A673 (cell line): ENCODE measurements at places on chromosomes 6 and 20.
A peak's percentile ranks its signal among the peaks of the same experiment; 100 is the strongest.

- H3K27ac ChIP-seq = no peak overlapping the region
- H3K4me3 ChIP-seq = no peak overlapping the region
- no peaks in the 10 kb centered on the region for H3K36me3 ChIP-seq
- no peaks in the 10 kb centered on the region for H3K27me3 ChIP-seq
Observed at GRCh38 chr6:3432416-3432815, 24.4 kb downstream of the SLC22A23 start.

DNA sequence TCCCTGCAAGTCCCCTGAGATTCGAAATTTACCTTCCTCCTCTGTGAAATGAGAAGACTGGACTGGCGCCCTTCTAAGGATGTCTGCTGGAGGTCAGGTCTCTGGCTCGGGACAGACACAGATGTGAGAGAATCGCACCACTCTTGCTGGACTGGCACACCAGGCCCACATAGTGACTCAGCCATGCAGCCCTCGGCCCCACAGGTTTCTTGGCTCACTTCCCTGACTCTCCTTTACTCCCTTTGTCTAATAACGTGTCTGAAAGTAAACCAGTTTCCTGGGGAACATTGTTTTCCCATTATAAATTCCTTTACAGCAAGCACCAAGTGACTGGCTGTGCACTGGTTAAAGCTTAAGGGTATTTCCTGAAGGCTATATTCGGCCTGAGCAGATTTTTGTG lies 106.7 kb upstream of the PLEKHG1 start:
- H3K4me3 ChIP-seq = no peak overlapping the region
- H3K4me1 ChIP-seq = no peaks in the 10 kb centered on the region
- peak; percentile 15 for DNase-seq
- H3K36me3 ChIP-seq = no peaks in the 10 kb centered on the region
- H3K27ac ChIP-seq = no peak overlapping the region

DNA sequence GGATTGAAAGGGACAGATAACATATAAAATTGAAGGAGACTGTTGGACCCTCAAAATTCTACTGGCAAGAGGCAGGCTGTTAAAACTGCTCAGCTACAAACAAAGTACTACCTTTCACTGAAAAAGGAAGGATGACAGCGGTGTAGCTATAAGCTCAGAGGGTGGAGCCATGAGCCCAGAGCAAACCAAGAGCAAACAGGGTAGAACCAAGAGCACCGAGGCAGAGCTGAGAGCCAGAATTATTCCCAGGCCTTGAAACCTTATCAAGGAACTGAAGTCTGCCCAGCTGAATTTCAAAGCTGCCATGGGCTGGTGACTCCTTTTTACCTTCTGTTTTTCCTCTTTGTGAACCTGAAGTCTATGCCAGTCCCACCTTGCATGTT lies 74.7 kb upstream of the SLC4A11 start:
- peak overlapping the region; percentile 56 for H3K27ac ChIP-seq
- H3K36me3 ChIP-seq = no peaks in the 10 kb centered on the region
- no peaks in the 10 kb centered on the region for H3K27me3 ChIP-seq
- H3K4me1 ChIP-seq = peaks cover 15% of the 10 kb centered on the region

DNA sequence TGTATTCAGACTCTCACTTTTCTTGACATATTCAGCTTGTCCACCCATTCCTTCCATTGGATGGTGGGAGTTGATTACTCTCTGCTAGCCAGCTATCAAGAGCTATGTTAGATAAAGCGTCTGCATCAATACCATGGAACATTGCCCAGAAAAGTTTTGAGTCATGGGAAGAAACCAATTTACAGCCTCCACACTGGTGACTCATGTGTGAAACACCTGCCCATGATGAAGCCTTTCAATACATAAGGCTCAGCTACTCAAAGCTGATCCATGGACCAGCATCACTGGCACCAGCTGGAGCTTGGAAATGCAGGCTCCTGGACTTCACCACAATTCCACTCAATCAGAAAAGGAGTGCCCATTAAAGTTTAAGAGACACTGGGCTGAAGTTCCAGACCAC lies 16.1 kb downstream of the PLA2G7 start:
- no peak overlapping the region for H3K4me3 ChIP-seq
- DNase-seq = no peak
- H3K4me1 ChIP-seq = no peaks in the 10 kb centered on the region
- no peaks in the 10 kb centered on the region for H3K36me3 ChIP-seq
- H3K27ac ChIP-seq = no peak overlapping the region

GRCh38 chr6:35669451-35670045 lies 19.2 kb downstream of the FKBP5 start:
- no peaks in the 10 kb centered on the region for H3K36me3 ChIP-seq
- peak overlapping the region; percentile 60 for H3K27ac ChIP-seq

DNA sequence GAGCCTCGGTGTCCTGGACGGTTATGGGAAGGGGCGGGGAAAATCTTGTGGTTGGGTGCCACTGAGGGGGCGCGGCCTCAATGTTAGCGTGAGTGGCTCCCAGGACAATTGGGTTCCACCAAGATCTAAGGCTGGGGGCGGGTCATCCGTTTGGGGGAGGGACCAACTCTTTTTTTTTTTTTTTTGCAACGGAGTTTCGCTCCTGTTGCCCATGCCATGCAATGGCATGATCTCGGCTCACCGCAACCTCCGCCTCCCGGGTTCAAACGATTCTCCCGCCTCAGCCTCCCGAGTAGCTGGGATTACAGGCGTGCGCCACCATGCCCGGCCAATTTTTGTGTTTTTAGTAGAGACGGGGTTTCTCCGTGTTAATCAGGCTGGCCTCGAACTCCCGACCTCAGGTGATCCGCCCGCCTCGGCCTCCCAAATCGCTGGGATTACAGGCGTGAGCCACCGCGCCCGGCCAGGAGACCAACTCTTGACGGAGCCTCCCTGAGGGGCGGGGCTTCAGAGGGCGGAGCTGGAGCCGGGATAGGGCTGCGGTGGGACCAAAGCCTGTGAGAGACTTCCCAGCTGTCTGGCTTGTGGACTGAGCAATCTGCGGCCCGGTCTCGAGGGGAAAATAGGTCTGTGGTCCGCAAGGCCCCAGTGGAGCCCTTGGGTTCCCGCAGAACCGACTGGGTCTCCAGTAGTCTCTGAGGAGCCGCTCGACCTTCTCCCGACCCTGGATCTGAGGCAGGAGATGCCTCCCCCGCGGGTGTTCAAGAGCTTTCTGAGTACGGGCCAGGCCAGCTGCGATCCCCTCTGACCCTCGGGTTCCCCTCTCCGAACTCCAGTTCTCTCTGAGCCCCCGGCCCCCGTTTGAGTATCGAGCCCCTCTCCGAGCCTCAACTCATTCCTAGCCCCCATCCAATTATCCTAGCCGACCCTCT lies 1.1 kb downstream of the SPAG4 start:
- H3K4me1 ChIP-seq = peaks cover 26% of the 10 kb centered on the region
- no peaks in the 10 kb centered on the region for H3K27me3 ChIP-seq
- H3K27ac ChIP-seq = peak overlapping the region; percentile 89
- H3K36me3 ChIP-seq = no peaks in the 10 kb centered on the region

- H3K4me3 ChIP-seq = no peak overlapping the region
- H3K27ac ChIP-seq = no peak overlapping the region
- no peaks in the 10 kb centered on the region for H3K36me3 ChIP-seq
- no peaks in the 10 kb centered on the region for H3K27me3 ChIP-seq
- no peak for DNase-seq
Observed at GRCh38 chr6:138796771-138797170, 884 bp downstream of the ECT2L start.

- DNase-seq = no peak
- H3K36me3 ChIP-seq = no peaks in the 10 kb centered on the region
- H3K4me1 ChIP-seq = peaks cover 8% of the 10 kb centered on the region
- H3K4me3 ChIP-seq = no peak overlapping the region
- H3K27ac ChIP-seq = no peak overlapping the region
Observed at GRCh38 chr6:29762051-29762450, 38.8 kb downstream of the HLA-F start.

GRCh38 chr6:33088258-33088930 lies 12.6 kb downstream of the HLA-DPB1 start:
- peaks cover 6% of the 10 kb centered on the region for H3K27me3 ChIP-seq
- DNase-seq = no peak
- no peaks in the 10 kb centered on the region for H3K4me1 ChIP-seq
- H3K27ac ChIP-seq = no peak overlapping the region

DNA sequence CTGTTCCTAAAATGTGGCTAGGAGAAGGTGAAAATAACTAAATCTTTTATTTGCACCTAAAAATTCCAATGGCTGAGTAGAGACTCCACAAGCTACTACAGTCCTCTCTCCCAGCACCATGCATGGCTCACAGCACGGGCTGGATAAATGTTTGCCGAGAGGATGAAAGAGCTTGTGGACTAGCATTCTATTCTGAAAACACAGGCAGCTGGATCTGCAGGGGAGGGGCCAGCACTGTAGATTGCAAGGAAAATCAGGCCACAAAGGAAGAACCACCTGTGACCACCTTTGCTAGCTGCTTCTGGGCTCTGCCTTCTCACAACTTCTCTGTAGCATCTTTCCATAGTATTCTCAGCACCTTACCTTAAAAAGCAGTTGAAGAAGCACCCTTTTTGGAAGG lies 46.6 kb downstream of the CLIC5 start:
- no peaks in the 10 kb centered on the region for H3K36me3 ChIP-seq
- no peak overlapping the region for H3K4me3 ChIP-seq
- no peak overlapping the region for H3K27ac ChIP-seq
- H3K27me3 ChIP-seq = no peaks in the 10 kb centered on the region

- no peak overlapping the region for H3K27ac ChIP-seq
- no peak overlapping the region for H3K4me3 ChIP-seq
- no peaks in the 10 kb centered on the region for H3K36me3 ChIP-seq
- H3K4me1 ChIP-seq = no peaks in the 10 kb centered on the region
Observed at GRCh38 chr6:866316-866715, 173.4 kb upstream of the EXOC2 start.

DNA sequence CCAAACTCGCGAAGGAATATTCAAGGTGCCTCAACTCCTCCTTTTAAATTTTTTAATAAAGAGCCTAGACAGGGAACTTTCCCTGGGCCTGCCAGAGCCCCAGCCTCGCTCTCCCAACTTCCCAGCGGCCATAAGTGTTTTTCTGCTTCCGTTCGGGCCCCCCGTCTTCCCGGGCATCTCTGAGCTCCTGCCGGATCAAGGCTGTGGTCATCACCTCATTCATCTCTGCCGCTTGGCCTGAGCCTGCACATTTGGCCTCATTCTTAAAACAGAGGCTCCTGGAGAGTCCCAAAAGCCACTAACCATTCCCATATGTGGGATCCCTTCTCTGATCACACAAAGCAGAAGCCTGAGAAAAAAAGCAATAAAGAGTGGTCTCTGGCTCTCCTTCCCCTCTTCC lies 969.1 kb upstream of the DEFB115 start:
- H3K27ac ChIP-seq = no peak overlapping the region
- H3K36me3 ChIP-seq = no peaks in the 10 kb centered on the region
- H3K4me3 ChIP-seq = no peak overlapping the region
- no peak for DNase-seq

- no peak for DNase-seq
- H3K4me3 ChIP-seq = no peak overlapping the region
- H3K27ac ChIP-seq = no peak overlapping the region
- H3K27me3 ChIP-seq = no peaks in the 10 kb centered on the region
- no peaks in the 10 kb centered on the region for H3K36me3 ChIP-seq
Observed at GRCh38 chr6:112054555-112055190, 769 bp downstream of the CCN6 start.
